HuH-7.5 (cell line): ENCODE measurements at places on chromosomes 12 and 14.

- DNase-seq, result no peak
These were observed 57.2 kb downstream of the RIN3 start for GRCh38 chr14:92570674-92571262.

GRCh38 chr12:20196767-20197166 is 171.6 kb upstream of the PDE3A start:
- no peak for DNase-seq

DNA sequence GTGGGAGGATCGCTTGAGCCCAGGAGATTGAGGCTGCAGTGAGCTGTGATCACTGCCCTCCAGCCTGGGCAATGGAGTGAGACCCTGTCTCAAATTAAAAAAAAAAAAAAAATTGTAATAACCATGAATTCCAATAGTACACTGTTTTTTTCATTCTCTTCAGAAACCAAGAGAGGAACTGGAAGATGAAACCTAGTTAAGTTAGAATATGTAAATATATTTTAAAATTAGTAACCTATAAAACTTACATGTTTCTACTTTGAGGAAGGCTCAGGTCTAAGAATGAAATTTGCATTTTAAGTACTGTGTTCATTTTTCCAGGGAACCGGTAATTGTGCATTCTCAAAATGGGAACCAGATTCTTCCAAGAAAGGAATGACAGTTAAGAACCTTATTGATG is 18.8 kb downstream of the KNTC1 start:
- no peak for DNase-seq

DNA sequence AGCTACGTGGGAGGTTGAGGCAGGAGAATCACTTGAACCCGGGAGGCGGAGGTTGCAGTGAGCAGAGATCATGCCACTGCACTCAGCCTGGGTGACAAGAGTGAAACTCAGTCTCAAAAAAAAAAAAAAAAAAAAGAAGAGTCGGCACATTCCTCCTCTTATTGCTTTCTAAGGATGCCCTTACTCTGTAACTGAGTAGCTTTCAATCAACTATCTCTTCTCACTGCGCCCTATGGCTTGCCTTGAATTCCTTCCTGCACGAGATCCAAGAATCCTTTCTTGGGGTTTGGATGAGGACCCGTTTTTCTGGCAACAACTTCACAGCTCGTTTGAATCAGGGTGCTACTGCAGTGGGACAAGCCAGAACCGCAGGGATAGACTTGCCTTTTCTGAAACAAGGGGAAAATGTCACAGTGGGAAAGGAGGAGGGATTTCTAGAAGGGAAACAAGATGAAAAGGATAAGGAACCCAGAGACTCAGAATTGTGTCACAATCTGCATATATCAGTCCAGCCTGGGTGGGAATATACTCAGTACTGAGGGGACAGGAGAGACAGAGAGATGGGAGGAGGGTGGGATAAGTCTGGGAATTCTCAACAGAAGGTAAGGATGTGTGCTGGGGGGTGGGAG is 16.1 kb upstream of the RND1 start:
- DNase-seq, result no peak

DNA sequence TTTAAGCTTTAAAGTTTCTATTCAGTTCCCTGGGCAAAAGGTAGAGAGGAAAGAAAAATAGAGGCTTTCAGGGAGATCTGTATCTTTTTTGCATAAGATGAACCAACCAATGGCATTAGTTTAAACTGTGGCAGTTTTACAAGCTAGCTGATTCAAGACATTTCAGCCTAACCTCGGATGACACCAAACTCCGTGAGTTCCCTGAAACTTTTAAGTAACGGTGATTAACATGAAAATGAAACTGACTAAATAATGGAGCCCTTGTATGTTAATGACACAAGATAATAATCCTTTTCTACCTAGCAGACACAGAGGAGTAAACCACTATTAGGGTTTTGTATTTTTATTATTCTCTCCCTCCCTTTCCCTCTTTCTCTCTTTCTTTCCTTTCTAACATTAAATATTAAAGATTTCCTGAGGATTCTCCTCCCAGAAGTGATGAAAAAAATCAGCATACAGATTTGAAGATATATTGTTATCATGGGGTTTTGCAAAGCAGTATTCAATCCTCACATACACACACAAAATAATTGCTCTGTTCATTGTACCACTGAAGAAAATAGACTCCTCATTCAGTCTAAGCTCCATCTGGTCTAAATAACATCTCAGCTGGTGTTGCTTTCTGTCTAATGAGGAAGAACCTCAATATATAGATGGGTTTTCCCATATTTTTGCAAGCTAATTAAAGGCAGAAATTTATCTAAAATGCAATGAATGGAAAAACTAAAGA is 483.8 kb downstream of the NOVA1 start:
- no peak for DNase-seq

- no peak for DNase-seq
These were observed 42.8 kb downstream of the ZC3H14 start for GRCh38 chr14:88605594-88605993.
